Kasumi-1 (cell line): ENCODE measurements at places on chromosomes 11 and 22.

DNA sequence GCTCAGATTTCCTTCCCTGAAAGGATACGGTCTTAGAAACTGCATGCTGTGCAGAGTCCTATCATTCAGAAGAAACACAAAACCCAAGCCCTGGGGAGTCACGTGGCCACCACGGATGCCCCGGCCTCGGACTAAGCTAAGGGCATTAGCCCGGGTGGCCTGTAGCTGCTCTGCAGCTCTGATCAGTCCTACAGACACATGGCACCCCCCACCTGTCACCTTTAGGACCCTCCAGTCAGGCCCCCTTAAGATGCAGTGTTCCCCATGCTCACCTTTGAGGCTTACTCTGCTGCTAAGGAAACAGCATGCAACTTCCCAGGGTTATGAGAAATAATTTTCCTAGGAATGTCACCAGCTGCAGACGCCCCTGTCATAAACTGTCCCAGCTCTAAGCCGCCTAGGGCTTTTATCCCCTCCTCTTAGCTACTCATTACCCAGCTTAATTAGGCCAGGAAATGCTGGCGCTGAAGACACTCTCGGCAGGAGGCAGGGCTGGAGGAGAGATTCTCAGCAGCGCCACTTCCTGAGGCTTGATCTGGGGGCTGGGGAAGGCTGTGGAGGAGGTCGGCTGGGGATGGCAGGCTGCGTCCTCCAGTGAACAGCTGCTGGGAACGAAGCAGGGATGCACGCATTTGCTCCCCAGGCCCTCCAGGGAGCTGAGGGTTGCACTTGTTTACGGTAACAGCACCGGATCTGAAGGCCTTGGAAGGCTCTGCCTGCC lies 47.2 kb upstream of the ADA2 start:
- DNase-seq, result peak; percentile 36

GRCh38 chr11:45475173-45475572 lies 189.0 kb upstream of the SYT13 start:
- no peak for DNase-seq

DNA sequence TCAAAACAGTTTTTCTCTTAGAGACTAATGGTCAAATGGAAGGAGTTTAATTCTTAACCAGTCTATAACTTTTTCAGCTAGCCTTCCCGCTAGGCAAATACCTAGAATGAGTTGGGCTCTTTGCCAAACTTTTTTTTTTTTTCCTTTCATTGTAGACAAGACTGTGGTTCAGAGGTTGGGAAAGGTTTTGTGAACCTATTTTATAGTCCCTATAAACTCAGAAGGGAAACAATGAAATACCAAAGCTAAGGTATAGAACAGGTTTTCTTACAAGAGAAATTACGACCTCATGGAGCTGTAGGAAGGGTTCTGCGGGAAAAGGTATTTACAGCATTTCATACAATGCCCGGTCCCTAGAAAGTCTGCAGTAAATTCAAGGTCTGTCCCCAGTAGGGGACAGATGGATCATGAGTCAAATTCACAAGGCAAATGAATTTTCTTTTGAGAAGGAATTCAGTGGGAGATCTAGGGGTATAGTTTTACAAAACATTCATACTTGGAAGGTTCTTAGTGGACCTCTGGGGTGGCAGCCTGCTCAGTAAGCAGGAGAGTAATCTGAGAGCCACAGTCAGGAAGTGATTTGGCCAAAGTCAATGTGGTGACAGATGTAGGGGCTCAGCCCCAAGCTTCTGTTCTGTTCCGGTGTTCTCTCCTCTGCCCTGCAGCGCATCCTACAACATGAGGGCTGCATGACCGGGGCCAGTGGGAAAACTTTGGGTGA lies 146.8 kb downstream of the DBX1 start:
- DNase-seq, result no peak

- no peak for DNase-seq
Measured at GRCh38 chr11:130515829-130516553, 67.5 kb downstream of the ADAMTS15 start.

GRCh38 chr11:106271686-106272085 lies 194.2 kb downstream of the AASDHPPT start:
- DNase-seq, result no peak

GRCh38 chr22:39363751-39364515 lies 14.1 kb downstream of the SYNGR1 start:
- DNase-seq, result no peak

GRCh38 chr11:4054643-4055042 lies 40.0 kb upstream of the RRM1 start:
- no peak for DNase-seq

GRCh38 chr11:70761094-70761907 lies 363.0 kb downstream of the CTTN start:
- no peak for DNase-seq

GRCh38 chr11:86574493-86575207 lies 97.8 kb downstream of the ME3 start:
- DNase-seq, result no peak

DNA sequence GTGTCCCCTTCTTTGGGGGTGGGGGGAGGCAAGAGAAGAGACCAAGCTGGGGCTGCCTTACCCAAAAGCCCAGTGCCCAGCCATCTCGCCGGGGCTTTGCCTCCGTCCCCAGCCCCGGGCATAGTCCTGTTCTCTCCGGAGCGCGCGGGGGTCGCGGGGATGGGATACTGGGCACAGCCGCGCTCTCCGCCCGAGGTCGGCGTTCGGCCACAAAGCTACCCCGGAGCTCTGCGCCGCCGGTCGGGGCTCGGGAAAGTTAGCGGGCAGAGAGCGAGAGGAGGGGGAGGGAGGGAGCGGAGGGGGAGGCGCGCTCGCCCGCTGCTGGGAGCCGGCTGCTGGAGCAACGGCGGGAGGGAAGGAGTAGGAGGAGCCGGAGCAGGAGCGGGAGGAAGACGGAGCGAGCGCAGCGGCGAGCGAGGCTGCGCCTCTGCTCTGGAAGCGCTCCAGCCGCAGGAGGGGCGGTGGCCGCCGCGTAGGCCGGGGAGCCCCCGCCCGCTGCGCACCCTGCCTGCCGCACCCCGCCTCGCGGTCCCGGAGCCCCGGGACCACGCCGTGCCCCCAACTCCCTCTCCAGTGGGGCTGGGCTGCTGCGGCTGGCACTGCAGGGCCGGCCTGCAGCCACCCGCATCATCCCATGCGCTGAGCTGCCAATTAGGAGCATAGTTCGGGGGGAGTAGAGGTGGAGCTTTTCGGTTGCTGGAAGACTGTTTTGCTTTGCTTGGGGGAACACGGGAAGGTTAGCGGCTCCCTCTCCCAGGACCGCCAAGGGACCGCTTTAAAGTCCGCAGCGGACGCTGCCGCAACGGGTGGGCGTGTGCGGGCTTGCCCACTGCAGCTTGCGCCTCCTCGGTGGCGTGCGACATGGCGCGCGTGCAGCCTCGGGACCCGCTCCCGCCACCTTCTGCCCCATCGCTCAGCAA lies at the start of gene SCN4B:
Gene SCN4B (minus strand): TSS at position 272 of the 920 bp plus-strand sequence. CDS start 150 bp downstream, at position 122.
- DNase-seq, result peak; percentile 60

DNA sequence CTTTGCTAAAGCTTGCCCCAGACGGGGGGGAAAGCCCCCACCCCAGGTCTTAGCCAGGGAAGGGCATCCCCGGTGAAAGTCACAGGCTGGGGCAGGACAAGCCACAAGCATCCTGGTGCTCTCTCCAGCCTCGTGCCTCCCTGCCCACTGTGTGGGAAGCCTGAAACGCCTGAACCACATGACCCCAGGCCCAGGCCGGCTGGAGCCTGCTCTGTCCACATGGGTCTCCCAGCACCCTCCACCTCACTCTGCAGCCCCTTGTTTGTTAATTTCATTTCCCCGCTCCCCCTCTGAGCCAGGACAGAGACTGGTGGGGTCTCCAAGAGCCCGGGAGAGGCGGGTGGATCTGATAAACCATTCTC lies 58.3 kb upstream of the TCF20 start:
- DNase-seq, result no peak

- no peak for DNase-seq
Measured at GRCh38 chr11:62479631-62480201, 60.9 kb downstream of the SCGB1A1 start.

- no peak for DNase-seq
Measured at GRCh38 chr22:37870273-37870672, 21.1 kb downstream of the EIF3L start.

DNA sequence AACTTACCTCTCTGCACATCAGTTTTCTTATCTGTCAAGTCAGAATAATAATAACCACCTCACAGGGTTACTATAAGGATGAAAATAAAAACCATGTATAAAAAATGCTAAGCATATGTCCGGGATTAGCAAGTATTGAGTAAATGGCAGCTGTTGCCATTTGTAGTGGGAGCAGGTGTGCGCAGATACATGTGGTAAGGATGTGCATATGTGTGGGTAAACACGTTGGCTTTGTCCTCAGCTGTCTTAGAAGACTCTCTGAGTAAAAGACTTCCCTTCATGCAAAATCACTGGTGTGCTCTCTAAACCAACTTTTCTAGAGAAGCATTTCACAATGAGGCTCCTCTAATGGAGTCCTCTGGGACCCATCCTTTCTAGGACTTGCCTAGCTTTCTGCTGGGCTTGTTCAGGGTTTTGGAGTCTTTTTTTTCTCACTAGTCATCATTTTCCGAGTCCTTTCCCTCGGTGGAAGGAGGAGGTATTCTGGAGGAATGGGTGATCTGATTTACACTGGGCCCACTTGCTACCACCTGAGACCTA lies 62.4 kb downstream of the NELL1 start:
- no peak for DNase-seq

DNA sequence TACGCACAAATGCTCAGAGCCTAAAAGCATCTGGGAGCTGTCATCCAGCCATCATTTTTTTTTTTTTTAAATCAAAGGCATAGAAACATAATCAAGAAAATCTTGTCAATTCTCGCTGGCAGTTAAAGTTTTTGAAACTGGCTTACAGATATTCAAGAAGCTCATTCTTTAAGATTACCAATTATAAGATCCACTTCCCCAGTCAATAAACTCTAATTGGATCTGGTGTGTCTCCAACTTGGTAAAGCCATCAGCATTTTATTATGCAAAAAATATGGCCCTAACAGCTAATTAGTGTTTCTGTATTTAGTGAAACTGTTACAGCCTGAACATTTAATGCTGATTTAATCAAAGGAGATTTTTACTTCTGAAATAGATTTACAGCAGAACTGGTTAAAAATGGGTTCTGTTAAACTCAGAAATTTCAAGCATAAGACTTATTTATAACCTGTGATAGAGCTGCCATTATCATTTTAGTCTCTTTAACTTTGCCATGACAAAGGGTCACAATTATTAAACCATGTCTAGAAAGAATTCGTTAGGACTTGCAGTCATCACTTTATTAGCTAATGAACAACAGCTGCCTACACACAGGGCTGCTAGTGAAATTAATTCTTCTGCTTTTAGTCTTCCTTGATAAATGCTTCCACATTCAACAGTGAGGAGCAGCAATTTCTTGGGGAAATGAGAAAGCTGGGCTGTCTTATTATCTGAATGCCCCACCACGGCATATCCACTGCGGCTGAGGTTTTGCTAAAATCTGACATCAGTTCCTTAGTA lies 176.4 kb upstream of the PITPNB start:
- no peak for DNase-seq

- DNase-seq, result no peak
Measured at GRCh38 chr11:75162954-75163353, 12.0 kb downstream of the SLCO2B1 start.

DNA sequence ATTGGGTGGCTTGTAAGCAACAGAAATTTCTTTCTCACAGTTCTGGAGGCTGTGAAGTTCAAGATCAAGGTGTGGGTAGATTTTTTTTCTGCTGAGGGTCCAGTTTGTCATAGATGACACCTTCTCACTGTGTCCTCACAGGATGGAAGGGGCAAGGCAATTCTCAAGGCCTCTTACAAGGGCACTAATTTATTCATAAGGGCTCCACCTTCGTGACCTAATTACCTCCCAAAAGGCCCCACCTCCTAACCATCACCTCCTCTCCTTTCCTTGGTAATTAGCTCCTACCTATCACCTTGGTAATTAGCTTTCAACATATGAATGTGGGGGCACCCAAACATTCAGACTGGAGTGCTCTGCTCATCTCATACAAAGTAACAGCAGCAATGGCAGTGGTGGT lies 92.3 kb upstream of the CD44 start:
- DNase-seq, result no peak
